GM12878 (cell line): ENCODE measurements at places on chromosomes 4 and X. TPM values are rescaled to one million over a fixed set of nuclear protein-coding genes. Genes with fewer than 3 reads are reported as not detected.
A peak's percentile ranks its signal among the peaks of the same experiment; 100 is the strongest.

DNA sequence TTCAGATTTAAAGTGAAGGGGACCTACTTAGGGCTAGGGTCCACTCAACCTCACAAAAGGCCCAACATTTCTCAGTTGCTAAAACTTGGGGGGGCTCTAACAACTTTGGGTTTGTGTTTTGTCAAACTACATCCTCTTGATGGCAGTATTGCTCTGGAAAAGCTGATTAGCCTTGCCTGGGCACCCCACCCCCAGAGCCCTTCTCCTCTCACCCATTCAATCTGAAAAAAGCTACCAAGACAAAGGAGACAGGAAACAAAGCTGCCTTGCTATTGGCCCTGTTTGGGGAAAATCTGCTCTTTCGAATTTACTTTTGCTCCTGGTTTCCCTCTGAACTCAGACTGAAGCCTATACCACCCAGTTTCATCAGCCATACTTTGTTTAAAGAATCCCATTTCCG lies 195.2 kb upstream of the STK26 start:
- peak; percentile 70 for DNase-seq

- DNase-seq: no peak
Measured at GRCh38 chr4:80142394-80143306, 54.7 kb upstream of the PRDM8 start.

GRCh38 chr4:70544279-70544868 lies 26.0 kb downstream of the AMTN start:
- DNase-seq: no peak

DNA sequence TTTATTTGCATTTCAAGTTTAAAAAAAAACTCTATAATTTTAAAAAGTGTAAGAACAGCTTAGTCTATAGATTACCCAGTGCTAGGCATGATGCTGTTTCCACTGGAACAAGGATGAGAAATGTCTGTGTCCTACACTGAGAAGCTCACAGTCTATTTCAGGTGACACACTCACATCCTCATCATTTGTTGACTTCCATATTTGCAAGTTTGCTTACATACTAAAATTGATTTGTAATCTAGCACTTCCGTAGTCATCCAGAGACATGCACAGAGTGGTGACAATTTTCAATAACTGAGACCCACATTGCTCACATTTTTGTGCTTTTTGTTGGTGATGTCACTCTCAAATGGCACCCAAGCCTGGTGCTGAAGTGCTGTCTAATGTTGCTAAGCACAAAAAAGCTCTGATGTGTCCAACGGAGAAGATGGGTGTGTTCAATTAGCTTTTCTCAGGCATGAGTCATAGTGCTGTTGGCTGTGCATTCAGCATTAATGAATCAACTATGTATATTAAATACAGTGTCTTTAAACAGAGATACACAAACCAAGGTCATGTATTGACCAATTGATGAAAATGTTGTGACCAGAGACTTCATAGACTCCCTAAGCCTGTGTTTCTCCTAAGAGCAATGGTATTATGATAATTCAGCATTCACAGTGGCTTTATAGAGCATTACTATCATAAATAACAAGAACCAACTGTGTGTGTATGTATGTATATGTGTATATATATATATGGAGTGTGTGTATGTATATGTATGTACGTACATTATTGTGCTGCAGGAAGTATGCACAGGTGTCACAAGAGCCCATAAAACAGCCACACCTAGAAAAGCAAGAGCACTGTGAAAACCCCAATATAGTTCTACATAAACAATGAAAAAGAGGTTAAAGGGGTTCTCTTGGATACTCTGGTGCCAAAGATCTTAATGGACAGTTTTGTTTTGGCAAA lies 31.2 kb upstream of the VCX3B start:
- DNase-seq: no peak

- DNase-seq: no peak
Measured at GRCh38 chrX:56765811-56766553, 36.9 kb downstream of the NBDY start.

DNA sequence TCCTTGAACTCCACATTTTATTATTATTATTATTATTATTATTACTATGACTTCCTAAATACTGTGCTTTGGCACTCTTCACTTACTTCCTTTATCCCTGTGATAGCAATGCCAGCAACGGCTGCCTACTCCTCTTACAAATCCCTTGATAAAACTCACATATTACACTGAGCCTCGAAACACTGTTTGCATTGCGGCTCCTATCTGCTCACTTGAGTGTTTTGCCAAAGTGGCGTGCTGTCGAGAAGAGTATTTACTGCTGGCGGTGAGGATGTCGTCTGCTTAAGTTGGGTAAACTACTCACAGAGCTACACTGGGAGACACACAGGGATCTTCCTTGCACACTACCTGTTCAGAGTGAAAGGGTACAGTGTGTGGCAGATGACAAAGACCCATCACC lies 143.4 kb upstream of the VCX3A start:
- DNase-seq: no peak

GRCh38 chrX:80812176-80812575 lies 2.5 kb upstream of the BRWD3 start:
- DNase-seq: no peak

Gene HMGN5
- polyA plus RNA-seq: 33.1 and 33.9 TPM in 2 replicates

Gene LAP3
- polyA plus RNA-seq: 249 and 261 TPM in 2 replicates

DNA sequence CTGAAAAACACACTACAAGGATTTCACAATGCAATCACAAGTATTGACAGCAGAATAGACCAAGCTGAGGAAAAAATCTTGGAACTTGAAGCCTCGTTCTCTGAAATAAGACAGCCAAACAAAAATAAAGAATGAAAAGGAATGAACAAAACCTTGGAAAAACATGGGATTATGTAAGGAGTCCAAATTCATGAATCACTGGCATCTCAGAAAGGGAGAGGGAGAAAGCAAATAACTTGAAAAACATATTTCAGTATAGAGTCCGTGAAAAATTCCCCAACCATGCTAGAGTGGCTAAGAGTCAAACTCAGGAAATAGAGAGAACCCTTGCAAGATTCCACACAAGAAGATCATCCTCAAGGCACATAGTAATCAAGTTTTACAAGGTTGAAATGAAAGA lies 178.5 kb upstream of the CTSO start:
- no peak for DNase-seq

GRCh38 chr4:182492423-182492822 lies 249.2 kb downstream of the TENM3 start:
- no peak for DNase-seq

DNA sequence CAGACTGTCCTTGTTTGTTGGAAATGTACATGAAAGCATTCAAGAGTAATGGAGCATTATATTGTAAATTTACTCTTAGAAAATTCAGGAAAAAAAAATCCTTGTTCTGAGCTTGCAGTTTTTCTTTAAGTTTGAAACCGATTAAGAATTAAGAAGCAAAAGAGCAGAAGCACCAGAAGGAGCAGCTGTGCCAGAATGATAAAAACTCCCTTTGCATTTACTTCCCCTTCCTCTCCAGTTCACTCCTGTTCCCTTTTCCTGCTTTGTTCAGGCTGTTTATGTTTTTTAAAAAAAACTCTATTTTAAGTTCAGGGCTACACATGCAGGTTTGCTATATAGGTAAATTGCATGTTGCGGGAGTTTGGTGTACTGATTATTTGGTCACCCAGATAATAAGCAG lies 90.3 kb downstream of the ATOH1 start:
- DNase-seq: no peak

Gene SPANXN3
- polyA plus RNA-seq: not detected in 2 replicates

Gene CLDN22
- polyA plus RNA-seq: not detected in 2 replicates

DNA sequence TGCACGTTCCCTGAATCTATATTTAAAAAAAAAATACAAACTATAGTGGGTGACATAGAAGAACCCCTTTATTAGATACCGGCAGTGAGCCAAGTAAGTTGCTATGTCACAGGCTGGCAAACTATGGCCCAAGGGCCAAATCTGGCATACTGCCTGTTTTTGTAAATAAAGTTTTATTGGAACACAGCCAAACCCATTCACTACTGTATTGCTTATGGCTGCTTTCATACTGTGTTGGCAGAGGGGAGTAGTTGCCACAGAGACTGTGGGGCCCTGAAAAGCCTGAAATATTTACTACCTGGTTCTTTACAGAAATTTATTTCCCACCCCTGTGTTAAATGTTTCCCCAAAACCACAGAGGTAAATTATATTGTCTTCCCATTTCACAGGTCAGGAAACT lies 71.2 kb upstream of the EGFL6 start:
- DNase-seq: no peak

GRCh38 chr4:112343330-112344080 lies 46.3 kb downstream of the ALPK1 start:
- DNase-seq: no peak

- DNase-seq: no peak
Measured at GRCh38 chr4:82138374-82138773, 235.4 kb downstream of the HNRNPD start.

GRCh38 chr4:156146571-156146970 lies 192.9 kb upstream of the CTSO start:
- DNase-seq: no peak

DNA sequence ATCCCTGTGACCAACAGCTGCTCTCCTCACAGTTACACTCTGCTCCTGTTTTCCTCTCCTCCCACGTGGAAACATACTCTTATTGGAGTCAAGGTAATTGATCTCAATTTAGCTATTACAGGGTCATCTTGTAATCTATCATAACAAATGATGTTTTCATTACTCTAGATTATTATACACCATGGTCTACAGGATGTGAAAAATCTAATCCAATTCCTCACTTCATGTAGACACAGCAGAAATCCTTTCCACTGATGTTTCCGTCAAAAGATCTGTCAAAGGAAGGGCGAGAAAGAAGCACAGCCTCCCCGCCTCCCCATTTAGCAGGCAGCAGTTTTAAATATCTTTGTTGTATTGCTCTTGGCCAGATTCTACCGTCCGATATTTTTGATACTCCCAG lies 13.7 kb upstream of the DCTD start:
- DNase-seq: no peak

DNA sequence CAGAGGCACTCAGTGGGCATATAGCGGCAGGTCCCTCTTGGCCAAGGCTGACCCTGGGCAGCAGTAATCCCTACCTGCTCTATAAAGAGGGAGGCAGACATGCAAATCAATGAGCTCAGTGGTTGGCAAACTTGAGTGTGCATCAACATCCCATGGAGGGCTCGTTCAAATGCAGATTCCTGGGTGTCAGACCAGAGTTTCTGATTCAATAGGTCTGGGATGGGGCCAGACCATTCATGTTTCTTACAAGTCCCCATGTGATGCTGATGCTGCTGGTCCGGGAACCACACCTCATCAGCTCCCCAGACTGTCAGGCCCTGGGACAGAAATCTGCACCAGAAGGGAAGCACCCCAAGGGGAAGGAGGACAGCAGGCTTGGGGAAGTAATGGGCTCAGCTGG lies 38.9 kb upstream of the HMGB3 start:
- DNase-seq: no peak

Gene FATE1
- polyA plus RNA-seq: 0.28 TPM in 1 of 2 replicates, not detected in the other

Gene USP17L17
- not detected in 2 replicates for polyA plus RNA-seq

GRCh38 chr4:107333518-107333917 lies 297.4 kb upstream of the DKK2 start:
- no peak for DNase-seq

Gene NWD2
- polyA plus RNA-seq: not detected in 2 replicates

DNA sequence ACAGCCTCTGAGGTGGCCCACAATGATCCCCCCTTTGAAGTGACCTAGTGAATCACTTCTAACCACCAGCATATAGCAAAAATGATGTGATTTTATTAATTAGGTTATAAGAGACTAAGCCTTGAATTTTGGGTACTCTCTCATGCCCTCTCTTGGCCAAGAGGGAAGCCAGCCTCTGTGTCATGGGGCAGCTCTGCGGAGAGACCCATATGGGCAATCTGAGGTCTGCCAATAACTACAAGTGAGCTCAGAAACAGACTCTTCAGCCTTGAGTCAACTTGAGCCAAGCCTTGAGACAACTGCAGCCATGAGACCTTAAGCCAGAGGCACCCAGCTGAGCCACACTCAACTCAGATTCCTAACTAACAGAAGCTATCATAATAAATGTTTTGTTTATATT lies 45.7 kb downstream of the MANBA start:
- no peak for DNase-seq

Gene GABRE
- not detected in 2 replicates for polyA plus RNA-seq

GRCh38 chrX:52923781-52924241 lies 26.7 kb downstream of the FAM156B start:
- DNase-seq: peak; percentile 46

Gene RIPPLY1
- not detected in 2 replicates for polyA plus RNA-seq
